ENCODE measurements at places on chromosomes 7 and 10. TPM values are rescaled to one million over a fixed set of nuclear protein-coding genes. Genes with fewer than 3 reads are reported as not detected.

DNA sequence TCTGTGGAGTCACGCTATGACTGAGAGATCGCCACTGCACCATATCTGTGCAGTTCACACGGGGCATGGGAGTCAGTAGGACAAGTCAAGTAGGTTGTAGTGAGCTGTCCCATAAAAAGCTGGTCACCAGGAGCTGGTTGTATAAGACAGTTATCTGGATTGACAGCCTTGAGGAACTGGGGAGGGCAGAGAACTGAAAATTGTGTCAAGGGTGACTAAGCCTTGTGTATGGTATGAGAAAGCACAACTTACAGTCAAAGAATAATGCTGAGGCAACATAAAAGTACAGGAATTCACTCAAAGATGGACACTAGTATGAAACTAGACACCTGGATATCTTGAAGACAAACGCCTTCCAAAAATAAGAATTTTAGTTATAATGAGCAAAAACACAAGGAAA, 564.9 kb downstream of the POM121L12 start:
- DNase-seq, result no peak

- DNase-seq, result no peak
These were observed 373.5 kb downstream of the KCNMA1 start for GRCh38 chr10:77264107-77264506.

DNA sequence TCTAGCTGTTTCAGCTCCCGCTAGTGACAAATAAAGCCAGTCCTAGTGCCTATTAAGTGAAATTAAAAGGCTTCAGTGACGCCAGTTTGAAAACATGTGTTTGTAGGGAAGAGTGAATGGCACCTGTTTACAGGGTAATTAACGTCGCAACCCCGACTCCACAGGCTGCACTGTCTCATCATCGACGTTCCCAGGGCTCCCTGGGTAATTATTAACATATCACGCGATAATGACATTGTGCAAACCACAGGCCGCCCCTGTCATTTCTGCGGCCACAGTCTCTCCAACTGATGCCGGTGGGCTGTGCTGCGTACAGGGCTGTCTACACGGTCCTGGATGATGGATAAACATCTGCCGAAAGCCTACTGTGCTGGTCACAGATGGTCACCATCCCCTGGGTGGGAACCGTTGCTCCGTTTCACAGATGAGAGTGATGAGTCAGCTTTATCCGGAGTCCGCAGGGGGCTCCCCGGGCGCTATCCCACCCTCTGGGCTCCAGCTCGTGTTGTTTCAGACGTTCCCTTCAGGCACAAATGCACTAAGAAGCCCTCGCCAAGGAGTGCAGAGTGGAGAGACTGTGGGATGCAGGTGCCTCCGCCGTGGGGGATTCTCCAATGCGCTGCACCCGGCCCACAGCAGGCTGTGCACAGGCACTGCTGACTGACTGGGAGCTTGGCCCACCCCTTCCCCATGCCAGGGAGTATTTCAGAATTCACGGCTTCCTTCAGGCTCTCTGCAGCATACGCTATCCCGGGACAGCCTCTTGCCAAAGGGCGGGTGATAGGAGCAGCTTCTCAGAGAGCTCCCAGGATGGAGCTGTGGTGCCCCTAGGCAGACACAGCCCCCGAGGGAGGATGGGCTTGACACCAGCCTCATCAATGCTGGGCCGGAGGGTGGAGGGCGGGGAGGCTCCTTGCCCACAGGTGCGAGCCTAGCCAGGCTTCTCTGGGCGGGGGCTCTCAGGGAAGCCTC, 491.8 kb upstream of the FOXK1 start:
- DNase-seq, result no peak

GRCh38 chr7:129767120-129768015, 155.8 kb downstream of the NRF1 start:
- no peak for DNase-seq

GRCh38 chr7:143013893-143014292, 13.0 kb downstream of the OR9A2 start:
- no peak for DNase-seq

- DNase-seq, result no peak
These were observed 485.1 kb downstream of the SEMA3D start for GRCh38 chr7:84701524-84702306.

- no peak for DNase-seq
These were observed 45.8 kb downstream of the MKX start for GRCh38 chr10:27699776-27700175.

DNA sequence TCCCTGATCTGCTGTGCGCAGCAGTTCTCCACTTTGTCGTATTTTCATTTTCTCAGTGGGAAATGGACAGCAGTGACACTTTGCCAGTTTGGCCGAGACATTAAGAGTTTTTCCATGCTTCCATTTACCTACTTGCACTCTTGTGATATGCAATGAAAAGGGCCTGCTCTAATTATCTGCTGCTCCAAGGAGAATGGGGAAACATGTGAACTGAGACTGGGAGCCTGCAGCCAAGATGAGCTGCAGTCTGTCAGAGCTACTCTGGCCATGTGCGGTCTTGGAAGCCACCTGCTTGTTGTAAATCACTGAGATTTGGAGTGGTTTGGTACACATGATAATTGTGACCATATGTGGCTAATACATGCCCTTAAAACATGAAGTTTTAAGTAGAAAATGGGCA, 586.6 kb upstream of the POT1 start:
- no peak for DNase-seq

DNA sequence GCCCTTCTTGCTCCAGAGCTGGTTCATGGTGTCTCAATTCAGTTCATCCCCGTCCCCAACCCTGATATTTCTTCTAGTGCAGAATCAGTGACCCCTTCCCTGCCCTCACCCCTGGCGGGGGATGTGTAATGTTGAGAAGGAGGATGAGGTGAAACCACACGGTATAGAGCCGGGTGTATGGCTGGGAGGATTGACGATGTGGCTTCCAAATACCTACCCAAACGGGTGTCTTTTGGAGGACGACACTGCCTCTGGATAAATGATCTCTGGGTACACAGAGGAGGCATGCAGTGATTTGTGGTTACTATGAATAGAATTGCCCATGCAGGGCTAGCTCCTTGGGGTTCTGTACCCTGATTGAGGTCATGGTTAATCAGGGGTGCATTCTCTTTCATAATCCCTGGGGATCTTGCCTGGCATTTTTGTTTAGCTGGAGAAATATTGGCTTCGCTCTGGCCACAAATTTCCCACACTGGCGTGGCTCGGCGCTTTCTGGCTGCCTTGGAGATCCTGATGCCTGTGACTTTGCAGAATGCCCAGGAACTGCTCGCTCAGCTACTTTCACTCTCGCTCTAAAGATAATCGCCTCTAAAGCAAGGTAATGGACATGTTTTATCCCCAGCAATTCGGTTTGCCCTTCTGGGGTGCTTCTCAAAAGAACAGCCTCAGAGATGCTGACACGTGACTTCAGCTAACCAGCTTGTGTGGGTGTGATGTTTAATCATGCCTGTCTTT, 89.2 kb downstream of the RBM20 start:
- DNase-seq, result no peak

GRCh38 chr7:19213746-19214145, 68.5 kb upstream of the FERD3L start:
- no peak for DNase-seq

DNA sequence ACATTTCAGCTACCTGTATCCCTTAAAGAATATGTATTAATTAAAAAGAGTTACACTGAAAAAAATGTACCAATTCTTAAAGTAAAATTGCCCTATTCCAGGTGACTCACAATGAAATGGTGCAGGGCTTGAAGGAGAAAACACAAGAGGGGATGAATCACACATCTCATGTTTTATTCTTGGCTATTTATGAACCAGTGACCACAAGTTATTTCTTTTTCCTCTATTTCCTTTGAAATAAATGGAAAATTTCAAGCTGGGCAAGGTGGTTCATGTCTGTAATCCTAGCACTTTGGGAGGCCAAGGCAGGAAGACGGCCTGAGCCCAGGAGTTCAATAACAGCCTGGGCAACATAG, 106.8 kb downstream of the UBE2H start:
- no peak for DNase-seq

DNA sequence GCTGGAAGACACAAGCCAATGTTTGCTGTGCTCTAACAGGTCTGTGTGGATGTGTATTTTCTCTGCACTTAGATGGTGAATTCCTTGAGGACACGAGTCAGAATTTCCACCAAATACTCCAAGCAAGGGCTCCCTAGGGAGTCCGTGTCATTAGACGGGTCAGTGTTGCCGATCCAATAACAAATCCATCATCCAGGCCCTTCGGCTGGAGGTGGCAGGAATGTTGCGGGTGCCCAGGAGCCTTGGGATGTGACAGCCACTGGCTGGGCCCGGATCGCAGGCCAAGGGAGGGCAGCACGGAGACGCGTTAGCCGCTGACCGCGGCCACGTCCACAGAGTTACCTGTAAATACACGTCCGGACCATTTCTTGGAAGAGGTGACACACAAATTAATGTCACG, 186.8 kb downstream of the WDR37 start:
- DNase-seq, result no peak

Gene CXCL12
- polyA plus RNA-seq, result 406 TPM
